ENCODE measurements at places on chromosomes 6 and 20.

- no peak for DNase-seq
Observed at GRCh38 chr6:26214803-26215584, 127.8 kb downstream of the HFE start.

DNA sequence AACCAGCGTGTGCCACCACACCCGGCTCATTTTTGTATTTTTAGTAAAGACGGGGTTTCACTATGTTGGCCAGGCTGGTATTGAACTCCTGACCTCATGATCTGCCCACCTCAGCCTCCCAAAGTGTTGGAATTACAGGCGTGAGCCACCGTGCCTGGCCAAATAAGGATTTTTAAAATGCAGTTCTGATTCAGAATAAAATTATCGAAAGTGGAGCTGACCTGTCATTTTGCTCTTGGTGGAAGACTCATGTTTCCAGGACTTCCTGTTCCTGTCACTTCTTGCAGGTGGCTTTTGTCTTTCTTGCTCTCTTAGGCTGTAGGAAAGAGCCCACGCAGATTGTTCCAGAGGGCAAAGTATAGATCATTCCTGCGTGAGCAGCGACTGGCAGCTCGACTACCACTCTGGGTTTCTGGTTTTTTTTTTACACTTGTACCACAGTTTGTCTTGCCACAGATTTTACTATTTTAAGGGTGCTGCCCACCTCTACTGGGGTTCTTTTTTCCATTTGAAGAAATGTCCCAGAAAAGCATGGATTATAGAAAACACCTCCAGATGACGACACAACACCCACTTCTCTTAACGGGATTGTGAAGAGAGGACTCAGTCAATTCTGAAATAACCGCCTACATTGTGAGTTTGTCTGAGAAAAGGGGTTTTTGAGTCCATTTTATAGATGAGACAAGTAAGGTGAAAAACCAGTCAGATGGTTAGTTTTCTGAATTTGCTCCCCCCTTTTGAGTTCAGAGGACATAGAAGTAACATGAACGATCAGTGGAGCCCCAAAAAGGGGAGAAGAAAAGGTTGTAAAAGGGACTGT is 7.5 kb downstream of the JARID2 start:
- peak; percentile 28 for DNase-seq

GRCh38 chr6:128519931-128520435 is 416 bp downstream of the PTPRK start:
- DNase-seq: peak; percentile 36

DNA sequence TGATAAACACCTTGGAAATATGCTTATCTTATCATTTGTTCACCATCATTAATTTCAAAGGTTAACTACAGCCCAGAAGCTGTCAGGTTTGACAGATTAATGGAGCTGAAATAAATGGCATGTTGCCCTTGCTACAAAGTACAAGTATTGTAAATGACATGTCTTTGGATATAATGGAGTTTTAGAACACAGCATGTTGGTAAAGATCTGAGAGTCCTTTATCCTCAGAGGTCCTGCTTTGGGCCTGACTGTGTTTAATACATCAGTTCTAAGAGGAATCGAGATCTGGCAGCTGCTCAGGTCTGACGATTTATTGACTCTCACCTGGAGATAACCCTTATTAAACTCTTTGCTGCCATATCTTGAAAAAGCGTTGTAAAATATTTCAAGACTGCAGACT is 222.7 kb upstream of the OPRM1 start:
- no peak for DNase-seq

DNA sequence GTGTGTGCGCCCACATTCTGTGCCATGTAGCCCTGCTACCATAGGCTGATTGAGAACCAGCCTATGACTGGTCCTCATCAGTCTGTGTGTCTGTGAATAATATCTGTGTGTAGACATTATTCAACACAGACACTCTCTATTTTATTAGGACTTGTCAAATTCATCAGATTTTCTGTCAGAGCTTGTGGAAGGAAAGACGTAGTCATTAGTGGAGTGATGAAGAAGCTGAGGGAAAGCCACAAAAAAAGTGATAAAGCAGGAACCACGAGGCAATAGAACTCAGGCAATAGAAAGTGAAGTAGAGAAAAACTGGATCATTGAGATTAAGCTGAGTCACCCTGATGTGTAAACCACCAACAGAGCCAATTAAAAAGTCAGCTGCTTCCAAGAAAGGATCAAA is 122.2 kb upstream of the MARCKS start:
- no peak for DNase-seq

GRCh38 chr6:48917233-48917632 is 545.8 kb downstream of the MMUT start:
- DNase-seq: no peak

DNA sequence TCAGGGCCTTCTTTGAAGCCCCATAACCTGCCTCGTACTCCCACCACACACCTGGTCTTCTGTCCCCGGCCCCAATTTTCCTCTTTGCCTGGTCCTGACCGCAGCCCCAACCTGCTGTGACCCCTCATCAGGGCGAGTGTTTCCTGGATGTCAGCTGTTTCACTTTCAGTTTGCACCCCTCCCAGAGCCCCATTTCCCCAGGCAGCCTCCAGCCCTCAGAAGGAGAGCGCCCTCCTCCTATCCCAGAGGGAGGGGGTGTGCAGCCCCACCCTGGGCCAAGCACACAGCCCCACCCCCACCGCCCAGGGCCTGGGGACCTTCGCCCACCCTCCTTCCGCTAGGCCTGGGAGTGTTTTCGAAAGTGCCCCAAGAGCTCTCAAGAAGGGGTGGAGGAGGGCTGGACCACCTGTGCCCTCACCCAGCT is 1.5 kb downstream of the BAK1 start:
- peak; percentile 59 for DNase-seq

- peak; percentile 55 for DNase-seq
Observed at GRCh38 chr6:219641-220198, 72.6 kb upstream of the DUSP22 start.

DNA sequence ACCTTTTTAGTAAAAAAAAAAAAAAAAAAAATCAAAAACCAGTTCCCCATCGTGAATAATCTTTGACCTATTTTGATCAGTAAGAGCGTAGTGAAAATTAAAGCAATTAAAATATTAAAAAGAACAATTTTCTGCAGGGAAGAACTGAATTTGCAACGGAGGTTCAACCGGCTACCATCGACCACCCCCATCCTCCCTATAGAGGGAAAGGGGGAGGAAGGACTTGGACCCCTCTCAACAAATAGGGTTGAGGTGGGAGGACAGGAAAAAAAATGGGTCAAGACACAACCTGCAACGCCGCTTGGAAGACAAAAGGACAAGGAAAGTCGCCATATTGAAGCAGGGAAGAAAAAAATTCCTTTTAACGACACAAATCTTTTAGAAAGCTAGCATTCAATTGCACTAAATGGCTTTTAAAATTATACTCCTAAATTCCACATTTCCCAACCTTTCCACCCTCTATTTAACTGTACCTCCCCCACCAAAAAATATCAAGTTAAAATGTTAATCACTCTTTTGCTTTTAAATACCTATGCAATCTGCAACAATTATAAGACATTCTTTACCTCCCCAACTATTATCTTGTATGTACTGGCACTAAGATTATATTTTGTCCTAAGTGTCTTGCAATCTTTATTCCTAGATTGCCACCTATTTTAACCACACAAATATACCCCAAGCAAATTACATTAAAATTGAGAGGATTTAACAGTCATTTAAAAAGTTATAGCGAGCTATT is 1.7 kb downstream of the PPP1R10 start:
- DNase-seq: peak; percentile 71

GRCh38 chr20:2357114-2357513 is 23.6 kb upstream of the TGM6 start:
- DNase-seq: no peak

DNA sequence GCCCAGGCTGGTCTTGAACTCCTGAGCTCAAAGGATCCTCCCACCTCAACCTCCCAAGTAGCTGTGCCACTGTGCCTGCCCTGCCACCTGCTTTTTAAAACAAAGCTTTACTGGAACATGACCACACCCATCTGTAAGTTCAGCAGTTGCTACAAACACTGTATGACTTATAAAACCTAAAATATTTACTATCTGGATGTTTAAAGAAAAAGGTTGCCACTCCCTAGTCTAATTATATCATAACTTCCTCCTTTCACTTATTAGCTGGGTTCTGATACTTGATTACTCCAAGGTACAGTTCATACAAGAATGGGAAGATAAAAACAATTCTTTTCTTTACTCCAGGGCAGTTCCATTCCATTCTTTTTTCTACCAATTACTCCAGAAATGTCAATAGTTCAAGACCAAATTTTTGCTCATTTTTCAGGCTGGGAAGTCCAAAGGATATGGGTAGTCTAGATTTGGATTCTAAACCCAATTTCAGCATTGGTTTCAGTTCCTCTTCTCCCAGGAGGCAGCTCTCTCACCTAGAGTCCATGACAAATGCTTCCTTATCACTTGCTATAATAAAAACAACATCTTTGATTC is 63.1 kb downstream of the SEC63 start:
- peak; percentile 77 for DNase-seq

DNA sequence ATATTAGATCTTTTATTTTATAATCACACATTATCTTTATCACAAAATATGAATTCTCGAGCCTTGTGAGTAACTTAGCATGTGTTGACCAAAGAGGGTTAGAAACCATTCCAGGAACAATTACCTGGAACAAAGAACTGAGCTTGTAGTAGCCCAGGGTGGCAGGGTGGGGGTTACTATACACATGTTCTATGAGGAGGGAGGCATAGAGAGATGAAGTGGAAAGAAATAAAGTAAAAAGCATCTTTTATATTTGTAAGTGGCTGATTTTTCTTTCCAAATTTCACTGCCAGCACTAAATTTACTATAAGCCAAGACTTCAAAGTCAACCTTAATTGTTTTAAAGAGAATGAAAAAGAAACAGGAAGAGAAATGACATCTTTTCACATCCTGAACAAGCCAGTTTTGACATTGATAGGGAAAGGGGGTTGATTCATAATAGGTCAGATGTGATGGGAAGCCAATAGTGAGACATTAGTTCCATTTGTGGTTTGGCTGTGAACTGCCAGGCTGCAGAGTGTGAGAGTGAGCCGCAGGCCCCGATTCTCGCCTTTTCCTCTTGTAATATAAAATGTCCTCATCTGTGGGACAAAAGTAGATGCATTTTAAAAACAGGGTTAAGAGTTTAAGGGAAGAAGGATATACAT is 52.7 kb upstream of the MYB start:
- peak; percentile 15 for DNase-seq

GRCh38 chr6:16224409-16224808 is 14.0 kb upstream of the GMPR start:
- DNase-seq: no peak

- DNase-seq: no peak
Observed at GRCh38 chr20:47944682-47945081, 159.4 kb upstream of the SULF2 start.

GRCh38 chr6:5729813-5730517 is 276.8 kb downstream of the NRN1 start:
- DNase-seq: no peak

DNA sequence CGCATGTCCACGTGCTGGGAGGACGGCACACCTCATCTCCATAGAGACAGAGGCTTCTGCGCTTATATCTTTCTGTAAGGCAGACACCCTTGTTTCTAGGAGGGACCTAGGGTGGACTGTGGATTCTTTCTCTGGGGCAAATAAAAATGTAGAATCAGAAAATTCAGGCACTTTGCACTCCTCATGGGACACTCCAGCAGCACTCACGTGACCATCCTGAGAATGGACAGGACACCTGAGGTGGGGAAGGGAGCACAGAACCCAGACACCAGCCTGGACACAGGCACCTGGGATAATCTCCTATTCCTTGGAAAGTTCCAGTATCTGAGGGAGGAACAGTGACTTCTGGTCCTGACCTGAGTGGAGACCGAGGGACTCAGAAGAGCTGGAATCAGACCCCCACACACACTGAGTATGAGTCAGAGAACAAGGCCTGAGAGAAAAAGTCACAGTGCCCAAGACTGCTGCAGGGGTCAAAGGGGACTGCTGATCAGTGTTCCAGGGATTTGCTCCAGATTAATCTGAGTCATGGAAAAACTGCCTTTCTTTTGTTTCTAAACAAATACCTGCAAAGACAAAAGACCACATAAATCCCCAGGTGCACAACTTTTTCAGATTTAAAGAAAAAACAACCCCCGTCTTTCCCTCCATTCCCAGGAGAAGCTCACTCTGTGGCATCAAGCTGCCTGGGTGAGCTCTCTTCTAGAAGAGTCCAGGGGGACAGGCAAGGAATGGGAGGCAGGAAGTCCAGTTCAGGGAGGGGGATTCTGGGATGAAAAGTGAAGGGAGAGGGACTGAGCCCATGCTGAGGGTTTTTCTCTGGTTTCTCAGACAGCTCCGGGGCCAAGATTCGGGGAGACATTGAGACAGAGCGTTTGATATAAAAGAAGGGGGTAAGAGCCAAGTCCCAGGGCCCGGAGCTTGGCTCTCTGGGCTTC is 35.6 kb upstream of the MICB start:
- DNase-seq: no peak

GRCh38 chr6:219019-219570 is 73.2 kb upstream of the DUSP22 start:
- peak; percentile 68 for DNase-seq

DNA sequence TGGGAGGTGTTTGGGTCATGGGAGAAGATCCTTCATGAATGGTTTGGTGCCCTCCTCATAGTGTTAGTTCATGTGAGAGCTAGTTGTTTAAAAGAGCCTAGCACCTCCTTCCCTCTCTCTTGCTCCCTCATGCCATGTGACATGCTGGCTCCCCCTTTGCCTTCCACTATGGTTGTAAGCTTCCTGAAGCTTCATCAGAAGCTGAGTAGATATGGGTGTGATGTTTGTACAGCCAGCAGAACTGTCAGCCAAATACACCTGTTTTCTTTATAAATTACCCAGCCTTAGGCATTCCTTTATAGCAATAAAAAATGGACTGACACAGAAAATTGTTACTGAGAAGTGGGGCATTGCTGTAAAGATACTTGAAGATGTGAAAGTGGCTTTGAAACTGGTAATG is 731.1 kb upstream of the FLRT3 start:
- DNase-seq: no peak

DNA sequence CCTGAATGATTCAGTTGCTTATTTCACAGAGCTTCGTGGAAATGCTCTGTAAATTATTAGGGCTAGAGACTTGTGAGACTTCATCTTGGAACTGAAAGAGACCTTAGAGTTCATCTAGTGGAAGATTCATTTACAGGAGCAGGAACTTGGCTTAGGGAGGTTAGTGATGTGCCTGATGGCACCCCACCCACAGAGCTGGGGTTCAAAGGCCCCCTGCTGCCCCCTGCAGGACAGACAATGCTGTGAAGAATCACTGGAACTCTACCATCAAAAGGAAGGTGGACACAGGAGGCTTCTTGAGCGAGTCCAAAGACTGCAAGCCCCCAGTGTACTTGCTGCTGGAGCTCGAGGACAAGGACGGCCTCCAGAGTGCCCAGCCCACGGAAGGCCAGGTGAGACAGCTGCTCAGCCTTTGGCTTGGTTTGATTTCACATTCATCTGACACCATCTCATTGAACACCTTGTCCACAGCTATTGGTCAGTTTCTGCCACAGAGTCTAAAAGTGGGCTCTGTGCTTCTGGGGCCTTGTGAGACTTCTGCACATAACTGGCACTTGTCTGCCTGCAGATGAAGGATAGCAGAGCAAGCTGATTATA is 25.1 kb downstream of the MYBL2 start:
- peak; percentile 83 for DNase-seq

- DNase-seq: no peak
Observed at GRCh38 chr6:4346659-4347333, 211.4 kb upstream of the ECI2 start.

Measured in B cell (primary cell).